Fibroblast of villous mesenchyme (primary cell): ENCODE measurements at places on chromosomes 7 and 10. TPM values are rescaled to one million over a fixed set of nuclear protein-coding genes. Genes with fewer than 3 reads are reported as not detected.

- no peak for DNase-seq
Observed at GRCh38 chr7:87479951-87480350, 4.5 kb upstream of the ABCB4 start.

GRCh38 chr7:133020496-133020895 lies 61.4 kb downstream of the CHCHD3 start:
- no peak for DNase-seq

GRCh38 chr7:111090846-111091245 lies at the start of gene LRRN3:
Gene LRRN3, plus strand, starts transcription at chr7:111091127. Its CDS starts 31,646 bp downstream, at chr7:111122773.
- peak; percentile 29 for DNase-seq

- DNase-seq: no peak
Observed at GRCh38 chr10:80769700-80770160, 232.0 kb downstream of the SH2D4B start.

DNA sequence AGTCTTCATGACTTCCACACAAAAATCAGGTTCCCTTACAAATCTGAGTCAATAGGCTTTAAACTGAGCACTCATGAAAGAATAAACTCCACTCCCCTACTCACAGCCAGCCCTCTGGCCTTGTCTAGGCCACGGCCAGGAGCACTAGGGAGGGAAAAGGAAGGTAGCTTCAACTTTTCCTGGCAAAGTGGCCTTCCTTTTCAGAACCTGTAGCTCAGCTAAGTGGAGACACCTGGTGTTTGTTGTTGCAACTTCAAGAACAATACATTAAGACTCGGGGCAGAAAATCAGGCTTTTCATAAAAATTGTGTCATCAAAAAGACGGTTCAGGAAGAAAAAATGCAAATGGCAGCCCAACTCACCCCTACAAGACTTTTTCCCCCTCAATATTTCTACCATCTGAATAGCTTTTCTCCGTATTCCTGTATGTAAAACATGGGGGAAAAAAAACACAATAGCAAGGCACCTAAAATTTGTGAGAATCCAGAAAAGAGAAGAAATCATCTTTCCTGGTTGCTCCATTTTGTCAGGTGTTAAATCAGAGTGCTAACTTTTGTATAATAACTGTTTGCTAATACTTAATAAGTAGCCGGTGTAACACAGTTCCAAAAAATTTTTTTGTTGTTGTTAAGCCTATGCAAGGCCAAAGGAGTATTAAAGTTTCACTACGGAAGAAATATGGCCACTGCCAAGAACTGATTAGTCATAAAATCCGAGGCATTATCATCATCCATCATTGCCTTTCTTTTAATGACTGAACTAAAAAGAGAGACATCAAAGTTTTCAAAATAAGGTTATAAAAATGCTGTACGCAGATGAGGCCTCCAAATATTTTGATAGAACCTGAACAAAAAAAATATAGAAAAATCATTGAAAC lies 66.2 kb upstream of the ARID5B start:
- peak; percentile 82 for DNase-seq

The HYAL4 gene
- total RNA-seq: under 0.01 and 0.64 TPM in 2 replicates

- DNase-seq: no peak
Observed at GRCh38 chr10:131929122-131929845, 28.5 kb downstream of the PPP2R2D start.
